ENCODE measurements at places on chromosomes 16 and 17.
A peak's percentile ranks its signal among the peaks of the same experiment; 100 is the strongest.

DNA sequence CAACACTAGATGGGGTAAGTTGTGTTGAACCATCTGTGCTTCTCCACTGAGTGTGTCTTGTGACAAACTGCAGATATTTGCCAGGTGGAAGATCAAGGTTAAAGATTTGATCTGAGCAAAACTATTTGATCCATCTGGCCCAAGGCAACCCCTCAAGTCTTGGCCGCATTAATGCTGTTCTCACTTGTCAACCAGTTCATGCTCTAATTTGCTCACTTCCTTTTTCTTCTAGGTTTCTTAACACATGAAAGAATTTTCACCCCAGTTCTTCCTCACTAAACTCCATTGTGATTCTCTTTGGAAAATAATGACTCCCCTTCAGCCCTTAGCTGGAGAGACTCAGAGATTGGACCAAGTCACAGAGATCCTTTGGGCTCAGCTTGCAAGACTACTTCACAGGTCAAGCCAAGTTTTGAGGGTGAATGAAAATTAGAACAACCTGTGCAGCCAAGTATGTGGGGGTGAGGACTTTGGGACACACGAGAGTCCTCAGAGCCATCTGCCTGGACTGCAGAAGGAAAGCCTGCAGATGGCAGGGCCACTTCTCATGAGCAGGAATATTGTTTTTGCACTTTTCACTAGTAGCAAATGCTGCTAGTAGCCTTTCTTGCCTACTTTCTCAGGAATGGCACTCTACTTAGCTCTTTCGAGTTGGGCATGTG is 166.5 kb downstream of the AXIN2 start:
- no peak for DNase-seq

GRCh38 chr17:62381561-62381960 is 1.2 kb downstream of the EFCAB3 start:
- DNase-seq = no peak

GRCh38 chr17:61227866-61228265 is 171.8 kb upstream of the TBX2 start:
- DNase-seq = no peak

- no peak for DNase-seq
Observed at GRCh38 chr17:21289175-21289901, 4.8 kb downstream of the MAP2K3 start.

DNA sequence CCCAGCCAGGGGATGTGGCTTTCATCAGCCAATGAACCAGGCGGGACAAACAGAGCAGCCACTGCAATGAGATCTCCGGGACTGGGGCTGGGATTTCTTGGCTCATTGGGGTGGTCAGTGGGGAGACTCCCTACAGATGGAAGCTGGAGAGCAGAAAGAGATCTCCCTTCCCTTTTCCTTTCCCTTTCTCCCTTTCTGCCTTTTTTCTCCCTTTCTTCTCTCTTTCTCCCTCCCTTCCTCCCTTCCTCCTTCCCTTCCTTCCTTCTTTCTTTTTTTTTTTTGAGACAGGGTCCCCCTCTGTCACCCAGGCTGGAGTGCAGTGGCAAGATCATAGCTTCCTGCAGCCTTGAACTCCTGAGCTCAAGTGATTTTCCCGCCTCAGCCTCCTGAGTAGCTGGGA is 14.0 kb downstream of the LAT start:
- DNase-seq = no peak

GRCh38 chr17:77512062-77512946 is 371.5 kb downstream of the SEC14L1 start:
- DNase-seq = no peak

- no peak for DNase-seq
Observed at GRCh38 chr17:18185832-18186626, 2.4 kb downstream of the ALKBH5 start.

DNA sequence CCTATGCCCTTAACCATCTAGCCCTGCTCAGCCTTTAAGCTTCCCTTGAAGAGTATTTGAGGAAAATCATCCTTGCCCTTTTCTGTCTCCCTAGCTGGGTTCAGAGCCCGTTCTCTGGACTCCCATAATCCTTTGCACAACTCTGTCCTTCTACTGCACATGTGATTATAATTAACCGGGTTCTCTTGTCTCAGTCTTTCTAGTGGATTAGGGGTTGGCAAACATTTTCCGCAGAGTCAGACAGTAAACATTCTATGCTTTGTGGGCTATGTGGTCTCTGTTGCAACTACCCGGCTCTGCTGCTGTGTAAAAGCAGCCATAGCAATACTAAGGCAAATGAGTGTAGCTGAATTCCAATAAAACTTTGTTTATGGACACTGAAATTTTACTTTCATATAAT is 80.0 kb downstream of the CDRT15 start:
- DNase-seq = no peak

- DNase-seq = no peak
Observed at GRCh38 chr16:27462200-27462845, 60.3 kb downstream of the IL21R start.

DNA sequence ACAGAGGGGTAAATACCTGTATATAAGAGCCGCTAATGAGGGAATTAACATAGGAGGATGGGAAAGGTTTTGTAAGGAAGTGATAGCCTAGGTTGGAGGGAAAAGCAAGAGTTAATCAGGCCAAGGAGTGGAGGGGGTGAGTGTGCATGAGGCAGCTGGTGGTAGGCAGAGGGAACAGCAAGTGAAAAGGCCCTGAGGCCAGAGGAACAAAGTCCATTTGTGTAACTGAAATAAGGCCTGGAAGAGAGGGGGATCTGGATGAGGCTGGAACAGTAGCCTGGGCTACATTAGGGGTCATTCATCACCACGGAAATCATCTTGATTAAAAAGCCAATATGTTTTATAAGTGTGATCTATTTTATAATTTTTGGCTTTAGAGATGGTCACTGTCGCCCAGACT is 45.7 kb downstream of the FZD2 start:
- DNase-seq = no peak

DNA sequence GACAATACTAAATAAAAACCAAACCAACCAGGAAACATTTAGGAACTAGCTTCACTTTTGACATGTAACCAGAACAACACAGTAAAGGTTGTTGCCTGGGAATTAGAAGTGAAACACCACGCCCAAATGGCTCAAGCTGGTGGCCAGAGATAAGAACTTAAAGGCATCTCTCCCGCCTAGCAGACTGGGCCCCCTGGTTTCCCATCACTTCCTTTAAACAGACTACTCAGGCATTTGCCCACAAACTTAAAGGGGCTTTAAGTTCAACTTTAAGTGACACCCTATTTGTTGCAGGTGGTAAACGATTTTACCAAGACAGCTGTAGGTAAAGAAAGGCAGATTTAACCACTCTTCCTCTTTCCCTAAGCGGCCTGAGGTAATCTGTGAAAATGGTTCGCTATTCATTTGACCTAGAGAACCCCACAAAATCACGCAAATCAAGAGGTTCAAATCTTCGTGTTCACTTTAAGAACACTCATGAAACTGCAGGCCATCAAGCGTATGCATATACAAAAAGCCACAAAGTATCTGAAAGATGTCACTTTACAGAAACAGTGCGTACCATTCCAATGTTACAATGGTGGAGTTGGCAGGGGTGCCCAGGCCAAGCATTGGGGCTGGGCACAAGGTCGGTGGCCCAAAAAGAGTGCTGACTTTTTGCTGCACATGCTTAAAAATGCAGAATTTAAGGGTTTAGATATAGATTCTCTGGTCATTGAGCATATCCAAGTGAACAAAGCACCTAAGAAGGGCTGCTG is 40.8 kb upstream of the BPTF start:
- no peak for DNase-seq

DNA sequence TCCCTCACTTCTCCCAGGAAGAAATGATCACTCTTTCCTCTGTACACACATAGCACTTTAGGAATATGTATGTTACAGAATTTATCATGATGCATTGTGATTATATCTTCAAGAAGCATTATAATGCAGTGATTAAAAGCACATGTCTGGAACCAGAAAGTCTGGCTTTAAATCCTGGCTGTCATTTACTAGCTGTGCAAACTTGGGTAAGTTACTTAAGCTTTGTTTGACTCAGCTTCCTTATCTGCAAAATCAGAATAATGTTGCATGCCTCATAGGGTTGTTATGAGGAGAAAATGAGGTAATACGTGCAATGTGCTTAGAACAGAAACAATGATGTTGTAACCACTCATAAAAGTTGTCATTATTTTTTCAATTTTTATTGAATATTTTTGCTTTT is 156.3 kb upstream of the ZKSCAN2 start:
- DNase-seq = no peak

DNA sequence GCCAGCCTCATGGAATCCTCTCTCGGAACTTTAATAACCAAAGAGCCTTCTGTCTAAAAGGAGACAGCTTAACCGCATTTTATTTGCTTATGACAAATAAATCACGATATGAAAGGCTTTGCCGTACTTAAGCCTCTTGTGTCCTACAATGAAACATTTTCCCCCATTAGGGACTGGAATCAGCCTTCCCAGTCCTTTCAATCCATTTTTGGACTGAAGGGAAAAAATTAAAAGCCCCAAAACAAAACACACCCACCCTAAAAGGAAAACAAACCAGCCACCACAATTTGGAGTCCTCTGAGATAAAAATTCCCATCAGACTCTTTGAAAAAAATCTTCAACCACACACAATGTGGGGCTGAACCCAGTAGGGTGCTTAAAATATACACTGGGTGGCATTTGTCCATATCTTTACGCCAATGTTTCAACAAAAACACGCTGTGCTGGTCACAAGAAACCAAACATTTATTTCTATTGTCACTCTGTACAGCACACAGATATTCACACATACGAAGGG is 3.0 kb downstream of the HOXB4 start:
- no peak for DNase-seq

DNA sequence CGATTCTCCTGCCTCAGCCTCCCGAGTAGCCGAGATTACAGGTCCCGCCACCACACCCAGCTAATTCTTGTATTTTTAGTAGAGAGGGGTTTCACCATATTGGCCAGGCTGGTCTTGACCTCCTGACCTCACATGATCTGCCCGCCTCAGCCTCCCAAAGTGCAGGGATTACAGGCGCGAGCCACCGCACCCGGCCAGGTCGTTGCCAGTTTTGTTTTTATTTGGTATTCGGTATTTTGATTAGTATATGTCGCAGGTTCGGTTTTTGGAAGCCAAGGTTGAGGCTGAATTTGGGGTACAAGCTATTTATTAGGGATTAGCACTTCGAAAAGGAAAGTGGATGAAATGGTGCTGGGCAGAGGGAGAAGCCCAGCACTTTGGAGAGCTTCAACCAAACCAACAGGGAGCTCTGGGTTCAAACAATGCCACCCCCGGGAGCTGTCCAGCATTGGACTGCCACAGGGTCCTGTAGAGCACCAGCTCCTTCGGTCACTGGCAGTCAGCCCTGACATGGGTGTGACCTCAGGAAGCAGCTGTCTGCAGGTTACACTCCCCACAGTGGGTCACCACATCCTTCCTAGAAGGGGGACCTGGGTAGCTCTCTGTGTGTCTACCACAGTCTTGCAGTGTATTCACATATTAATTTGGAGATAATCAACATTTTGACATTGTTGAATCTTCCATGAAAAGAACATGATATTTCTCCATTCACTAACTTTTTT is 1.5 kb upstream of the CLEC10A start:
- DNase-seq = no peak

- no peak for DNase-seq
Observed at GRCh38 chr17:80452173-80452915, 24.1 kb downstream of the NPTX1 start.

DNA sequence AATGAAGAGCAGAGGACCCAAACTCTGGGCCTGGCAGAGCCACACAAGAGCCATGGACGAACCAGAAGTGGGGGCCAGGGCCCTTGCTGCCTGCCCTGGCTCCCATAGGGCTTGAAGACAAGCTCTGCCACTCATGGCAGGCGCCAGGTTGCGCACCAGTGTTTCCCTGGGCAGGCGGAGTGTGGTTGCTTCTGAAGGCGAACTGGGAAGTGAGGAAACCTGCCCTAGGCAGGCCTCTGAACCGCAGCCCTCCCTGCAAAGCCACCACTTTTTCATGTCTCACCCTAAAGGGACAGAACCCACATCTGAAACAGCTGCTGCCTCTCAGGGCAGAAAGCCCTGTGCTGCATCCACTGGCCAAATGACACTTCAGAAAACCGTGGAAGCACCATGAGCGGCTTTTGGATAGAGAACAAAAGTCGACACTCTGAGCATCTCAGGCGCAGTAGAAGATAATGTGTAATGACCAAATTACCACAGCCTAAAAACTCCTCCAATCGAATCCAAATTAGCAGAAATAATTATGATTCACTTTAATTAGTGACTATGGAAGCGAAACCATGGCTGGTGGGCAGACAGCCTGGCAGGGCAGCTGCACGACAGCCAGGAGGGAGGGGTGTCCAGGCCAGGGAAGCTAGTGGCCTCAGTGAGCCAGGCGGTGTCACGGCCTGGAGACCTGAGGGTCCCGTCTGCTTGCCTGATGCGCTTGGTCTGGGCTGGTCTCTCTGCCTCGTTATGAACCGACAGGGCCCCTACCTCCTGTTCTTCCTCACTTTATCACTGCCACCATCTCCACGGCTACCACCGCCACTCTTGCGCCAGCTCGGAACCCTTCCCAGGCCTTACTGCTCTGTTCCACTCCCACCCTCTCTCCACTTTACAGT is 59.1 kb downstream of the PRMT7 start:
- peak; percentile 45 for DNase-seq

GRCh38 chr17:49249292-49249794 is 18.8 kb upstream of the PHOSPHO1 start:
- DNase-seq = no peak

GRCh38 chr16:7482032-7482431 is 149.4 kb downstream of the RBFOX1 start:
- no peak for DNase-seq

- DNase-seq = no peak
Observed at GRCh38 chr17:72891627-72892026, 200.9 kb downstream of the SLC39A11 start.

DNA sequence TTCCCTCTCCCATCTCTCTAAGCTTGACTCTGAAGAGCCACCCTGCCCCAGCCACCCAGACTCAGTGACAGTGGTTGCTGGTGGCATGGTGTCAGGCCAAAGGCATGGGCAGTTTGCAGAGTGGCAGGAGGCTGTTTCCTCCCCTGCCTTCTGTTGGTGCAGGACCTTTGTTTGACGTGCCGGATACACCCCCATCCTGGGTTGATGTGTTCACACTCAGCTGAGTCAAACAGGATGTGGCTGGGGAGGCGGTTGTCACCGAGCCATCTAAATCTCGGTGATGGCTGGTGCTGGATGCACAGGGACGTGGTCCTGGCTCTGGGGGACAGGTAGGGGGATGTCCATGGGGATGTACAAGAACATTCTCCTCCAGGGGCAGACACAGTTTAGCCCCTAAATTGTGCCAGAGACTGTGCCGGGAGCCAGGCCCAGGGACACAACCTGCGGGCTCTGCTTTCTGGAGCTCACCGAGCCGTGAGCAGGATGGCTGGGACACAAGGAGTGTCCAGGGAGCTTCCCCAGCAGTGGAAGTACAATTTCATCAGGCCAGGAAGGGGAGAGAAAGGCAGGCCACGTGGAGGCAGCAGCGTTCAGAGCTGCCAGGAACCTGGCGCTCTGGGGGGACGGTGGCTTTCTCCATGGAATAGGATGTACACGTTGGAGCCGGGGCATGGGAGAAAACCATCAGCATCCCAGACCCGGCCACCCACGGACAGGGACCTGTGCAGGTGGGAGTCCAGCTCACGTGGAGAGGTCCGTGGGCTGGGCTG is 264.2 kb downstream of the SEC14L1 start:
- peak; percentile 83 for DNase-seq

All from B cell (primary cell).